ENCODE measurements at places on chromosomes 16 and 17.

- DNase-seq, result peak; percentile 72
Observed at GRCh38 chr16:30570636-30571444, 674 bp downstream of the ZNF688 start.

- no peak for DNase-seq
Observed at GRCh38 chr16:57699481-57699880, 4.9 kb downstream of the DRC7 start.

DNA sequence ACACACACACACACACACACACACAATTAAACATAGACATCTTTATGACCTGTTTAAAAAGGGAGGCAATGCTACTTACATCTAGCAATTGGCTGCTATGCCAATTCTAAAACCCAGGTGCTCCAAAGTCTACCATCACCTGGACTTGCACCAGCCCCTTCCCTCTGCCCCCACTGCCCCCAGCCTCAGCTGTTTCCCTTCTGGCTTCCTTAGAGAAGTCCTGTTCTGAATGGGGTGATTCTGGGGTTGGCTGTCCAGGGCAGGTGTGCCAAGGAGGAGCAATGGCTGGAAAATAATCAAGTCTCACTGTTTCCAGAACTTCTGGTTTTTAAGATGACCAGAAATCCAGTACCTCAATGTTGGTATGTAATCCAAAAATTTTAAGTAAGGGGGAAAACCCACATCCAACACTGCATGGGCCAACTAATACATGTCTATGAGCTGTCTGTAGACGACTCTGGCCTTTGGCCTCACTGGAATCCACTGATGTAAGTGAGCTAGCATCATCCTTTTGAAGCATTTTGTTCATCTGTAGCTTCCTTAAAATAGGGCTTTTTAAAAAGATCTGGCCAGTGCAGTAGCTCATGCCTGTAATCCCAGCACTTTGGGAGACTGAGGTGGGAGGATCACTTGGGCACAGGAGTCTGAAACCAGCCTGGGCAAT is 2.1 kb downstream of the IFT20 start:
- no peak for DNase-seq

DNA sequence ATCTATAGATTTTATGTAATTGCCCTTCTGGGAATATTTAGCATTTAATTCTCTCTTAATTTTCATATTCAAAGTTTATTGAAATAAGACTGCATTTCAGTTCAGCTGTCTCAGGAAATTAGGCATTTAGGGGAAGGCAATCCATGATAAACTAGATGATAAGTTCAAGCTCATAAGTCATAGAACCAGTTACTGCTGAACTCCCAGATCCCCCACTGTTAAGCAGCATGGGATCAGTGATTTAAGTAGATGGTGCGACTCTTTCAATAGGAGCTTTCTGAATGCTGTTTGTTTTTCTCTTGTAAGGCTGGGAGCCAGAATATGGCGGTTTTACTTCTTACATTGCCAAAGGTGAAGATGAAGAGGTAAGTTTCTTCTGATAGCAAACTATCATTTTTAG is 23.8 kb downstream of the OGFOD1 start:
- no peak for DNase-seq

DNA sequence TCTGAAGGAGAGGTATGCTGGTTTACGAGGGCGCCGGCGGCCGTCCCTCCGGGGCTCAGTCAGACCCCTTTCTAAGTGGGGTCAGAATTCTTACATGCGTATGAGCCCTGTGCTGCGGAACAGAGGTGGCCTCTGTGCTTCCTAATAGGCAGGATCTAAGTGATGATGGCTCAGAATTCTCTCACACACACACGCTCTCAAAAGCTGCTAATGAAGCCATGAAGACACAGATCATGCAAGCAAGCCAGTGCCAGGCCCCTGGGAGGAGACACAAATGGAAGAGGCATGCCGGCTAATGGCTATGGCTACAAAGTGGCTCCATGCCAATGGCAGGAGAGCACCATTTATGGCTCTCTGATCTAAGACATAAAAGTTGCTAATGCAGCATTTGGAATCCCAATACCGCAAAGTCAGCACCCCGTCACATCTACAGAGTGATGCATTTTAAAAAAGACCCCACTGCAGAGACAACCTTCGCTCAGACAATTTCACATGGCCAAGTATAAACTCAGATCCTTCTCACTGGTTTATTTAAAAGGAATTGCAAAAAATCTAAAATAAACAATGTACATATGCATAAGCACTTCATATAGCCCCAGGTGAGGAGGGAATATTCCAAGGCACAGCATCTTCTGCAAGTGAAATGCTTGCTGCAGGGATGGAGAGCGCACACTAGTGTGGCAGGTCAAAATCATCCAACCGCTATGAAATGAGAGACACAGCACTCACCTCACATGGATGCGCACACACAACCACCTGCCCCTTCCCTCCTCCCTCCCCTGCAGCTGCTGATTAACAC is 24.5 kb downstream of the NPLOC4 start:
- no peak for DNase-seq

- DNase-seq, result no peak
Observed at GRCh38 chr17:77480199-77480508, 339.4 kb downstream of the SEC14L1 start.

DNA sequence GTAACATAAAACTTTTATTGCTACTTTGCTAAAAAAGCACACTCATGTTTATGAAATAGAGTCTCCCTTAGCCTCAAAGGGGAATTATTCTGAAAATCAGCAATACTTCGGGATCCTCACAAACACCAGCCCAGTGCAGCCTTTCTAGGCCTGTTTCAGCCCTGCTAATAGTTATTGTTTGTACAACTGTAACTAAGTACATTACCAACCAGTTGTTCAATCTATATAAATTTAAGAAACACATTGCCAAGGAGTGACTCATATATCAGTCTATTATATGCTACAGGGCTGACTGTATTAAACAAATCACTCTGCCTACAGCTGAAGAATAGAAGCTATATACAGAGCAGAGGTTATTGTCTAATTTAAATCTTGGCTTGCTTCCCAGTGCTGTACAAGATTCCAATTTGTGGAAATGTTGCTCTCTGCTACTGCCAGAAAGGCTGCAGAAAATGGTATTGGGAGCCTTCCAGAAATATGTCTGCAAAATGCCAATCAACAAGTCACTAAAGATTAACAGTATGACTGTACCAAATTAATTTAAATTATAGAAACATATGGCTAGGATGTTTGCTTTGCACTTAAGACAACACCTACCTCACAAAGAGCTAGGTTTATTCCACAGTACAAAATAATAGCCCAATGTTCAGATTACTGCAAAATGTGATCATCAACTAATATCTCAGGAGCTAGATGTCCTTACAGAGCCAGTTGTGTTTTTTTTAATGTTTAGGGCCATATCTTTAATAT is 49.7 kb downstream of the TOX3 start:
- peak; percentile 78 for DNase-seq

DNA sequence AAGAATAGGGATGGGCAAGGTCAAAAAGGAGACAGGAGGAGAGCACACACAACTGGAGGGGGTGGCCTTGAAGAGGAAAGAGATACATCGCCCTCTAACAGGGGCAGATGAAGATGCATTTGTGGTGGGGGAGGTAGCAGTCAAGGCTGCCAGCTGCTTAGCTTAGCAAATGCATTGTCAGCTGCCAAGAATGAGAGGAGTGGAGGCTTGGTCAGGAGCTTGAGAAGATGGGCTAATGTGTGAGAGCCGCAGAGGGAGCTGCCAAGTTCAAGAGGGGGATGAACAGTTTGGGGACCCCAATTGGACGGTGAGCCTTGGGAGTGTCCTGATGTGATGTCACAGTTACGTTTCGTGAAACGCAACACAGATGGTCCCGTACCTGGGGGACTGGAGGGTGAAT is 28.9 kb upstream of the GNA13 start:
- DNase-seq, result peak; percentile 60

- DNase-seq, result peak; percentile 94
Observed at GRCh38 chr17:67779098-67779672, 46.1 kb upstream of the BPTF start.

DNA sequence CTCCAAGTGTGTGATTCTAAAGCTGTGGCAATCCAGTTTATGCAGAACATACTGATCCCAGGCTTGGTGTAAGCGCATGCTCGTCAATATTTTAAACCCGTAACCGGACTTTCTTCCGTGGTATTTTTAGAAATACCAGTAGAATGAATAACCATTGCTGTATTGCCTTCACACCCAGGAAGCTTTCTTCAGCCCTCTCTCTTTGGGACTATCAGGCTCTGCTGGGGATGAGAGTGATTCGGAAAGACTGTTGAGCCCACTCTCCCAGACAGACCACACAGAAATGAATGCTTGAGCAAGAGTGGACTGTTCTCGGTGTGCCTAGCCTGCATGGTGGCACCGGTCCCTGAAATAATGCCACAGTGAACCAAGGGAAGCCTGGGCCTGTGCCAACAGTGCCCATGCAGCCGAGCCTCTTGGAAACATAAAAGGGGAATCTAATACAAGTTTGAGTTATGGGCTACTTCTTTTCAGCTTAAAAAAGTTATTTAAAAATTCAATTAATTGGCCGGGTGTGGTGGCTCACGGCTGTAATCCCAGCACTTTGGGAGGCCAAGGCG is 89.9 kb upstream of the ELAC2 start:
- no peak for DNase-seq

GRCh38 chr16:71348262-71349085 is 10.0 kb upstream of the CALB2 start:
- no peak for DNase-seq

- DNase-seq, result no peak
Observed at GRCh38 chr17:17402558-17402957, 74.2 kb upstream of the MED9 start.

- DNase-seq, result no peak
Observed at GRCh38 chr16:81496321-81496720, 51.7 kb downstream of the CMIP start.

All from muscle of leg (tissue), 16 donors.